ENCODE measurements at places on chromosomes 2 and 18.

DNA sequence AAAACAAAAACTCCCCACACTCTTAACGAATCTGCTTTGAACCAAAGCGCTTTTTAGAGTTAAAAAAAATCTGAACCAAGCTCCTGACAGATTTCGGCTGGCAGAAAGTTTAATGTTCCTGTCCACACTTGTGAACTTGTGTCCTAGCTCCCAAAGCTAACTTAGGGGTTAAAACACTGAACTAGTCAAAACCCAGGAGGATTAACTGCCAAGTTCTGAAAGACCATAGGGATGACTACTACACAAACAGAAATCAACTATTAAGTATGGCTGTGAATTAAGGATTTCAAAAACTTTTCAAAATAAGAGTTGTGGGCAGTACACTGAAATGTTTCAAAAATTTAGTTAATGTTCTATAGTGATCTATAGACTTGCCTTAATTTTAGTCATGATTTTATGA, 26.2 kb upstream of the CDKL4 start:
- no peak for DNase-seq

- peak; percentile 64 for DNase-seq
Observed at GRCh38 chr2:181715033-181715630, 34.8 kb upstream of the NEUROD1 start.

DNA sequence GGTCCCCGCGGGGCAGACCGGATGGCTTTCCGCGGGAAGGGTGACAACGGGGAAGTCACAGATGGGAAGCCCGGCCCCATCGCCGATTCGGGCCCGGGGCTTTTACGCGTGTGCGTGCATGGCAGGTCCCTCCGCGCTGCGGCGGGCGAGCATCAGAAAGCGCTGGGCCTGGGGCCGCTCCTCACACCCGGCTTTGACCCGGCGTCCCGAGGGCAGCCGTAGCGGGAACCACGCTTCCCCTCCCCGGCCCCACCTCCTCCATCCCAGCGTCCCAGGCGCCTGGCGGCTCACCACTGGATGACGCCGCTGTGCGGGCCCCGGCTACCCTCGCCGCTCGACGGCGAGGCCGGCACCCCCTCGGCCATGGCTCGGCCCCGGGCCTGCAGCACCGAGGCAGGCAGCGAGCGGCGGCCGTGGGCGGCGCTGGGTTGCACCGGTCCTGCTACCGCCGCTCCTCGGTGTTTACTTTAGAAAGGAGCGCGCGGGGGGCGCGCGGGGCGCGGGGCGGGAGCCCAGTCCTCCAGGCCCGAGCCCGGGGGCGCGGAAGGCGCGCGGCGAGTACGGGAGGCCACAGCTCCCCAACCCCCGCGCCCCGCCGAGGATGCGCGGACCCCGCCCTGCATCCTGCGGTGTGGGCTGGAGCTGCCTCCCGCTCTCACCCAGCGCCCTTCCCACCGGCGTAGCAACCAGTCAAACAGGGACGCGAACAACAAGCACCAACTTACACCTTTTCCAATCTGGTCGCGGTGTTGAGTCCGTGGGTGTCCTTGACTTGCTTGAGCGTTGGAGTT, 806 bp downstream of the RFX8 start:
- DNase-seq, result peak; percentile 32

GRCh38 chr18:70271742-70272141, 17.1 kb upstream of the SOCS6 start:
- DNase-seq, result no peak

- no peak for DNase-seq
Observed at GRCh38 chr18:74337155-74337911, 21.7 kb downstream of the C18orf63 start.

DNA sequence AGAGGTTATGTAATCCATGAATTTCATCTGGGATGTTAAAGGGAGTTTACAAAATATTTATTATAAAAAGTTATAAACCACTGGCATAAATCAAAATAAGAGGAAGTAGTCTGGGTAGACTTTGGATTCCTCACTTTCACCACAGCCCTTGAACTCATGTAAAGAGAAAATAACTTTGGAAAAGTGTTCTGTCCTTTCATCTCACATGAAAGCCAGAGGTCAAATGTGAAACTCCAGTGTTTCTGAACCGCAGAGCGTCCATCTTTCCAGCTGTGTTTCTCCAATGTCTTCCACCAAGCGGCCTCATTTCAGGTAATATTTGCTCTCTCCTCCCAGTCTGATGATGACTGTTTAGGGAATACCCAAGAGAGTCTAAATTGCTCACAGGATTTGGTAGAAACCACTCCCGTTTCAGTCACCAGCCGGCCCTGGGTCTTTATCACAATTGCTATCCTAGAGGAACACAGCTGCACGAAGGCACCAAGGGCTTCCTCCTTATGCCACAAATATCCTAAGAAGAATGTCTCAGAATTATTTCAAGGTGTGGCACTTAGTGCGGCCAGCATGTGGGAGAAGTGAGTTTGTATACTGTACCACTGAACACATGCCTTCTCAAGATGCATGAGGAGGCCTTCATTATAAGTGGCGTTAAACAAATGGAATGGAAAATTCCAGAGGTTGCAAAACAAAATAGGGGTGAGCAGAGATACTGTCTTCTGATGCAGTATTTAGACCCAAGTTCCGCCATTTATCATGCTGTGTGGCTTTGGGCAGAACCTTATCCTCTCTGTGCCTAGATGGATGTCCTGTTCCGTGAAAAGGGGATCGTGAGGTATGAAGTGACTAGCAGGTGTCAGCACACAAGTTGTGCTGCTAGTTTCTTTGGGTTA, 63.8 kb downstream of the ACTR2 start:
- no peak for DNase-seq

DNA sequence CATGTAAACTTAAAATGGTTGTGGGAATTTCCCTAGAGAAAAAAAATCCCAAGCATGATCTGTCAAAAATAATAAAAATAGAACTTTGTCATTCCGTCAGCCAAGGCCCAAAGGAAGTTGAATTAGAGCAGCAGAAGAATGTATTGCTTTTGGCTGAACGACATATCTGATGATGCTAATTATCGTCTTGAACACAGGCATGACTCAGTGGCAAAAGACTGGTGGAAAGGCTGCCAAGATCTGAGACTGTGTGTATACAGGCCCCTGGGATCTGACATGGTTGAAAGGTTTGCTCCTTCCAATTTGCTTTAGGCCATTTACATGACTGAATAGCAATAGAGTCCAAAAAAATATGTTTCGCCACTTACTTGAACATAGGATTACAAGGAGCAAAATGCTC, 1057.1 kb upstream of the CRIM1 start:
- DNase-seq, result no peak

DNA sequence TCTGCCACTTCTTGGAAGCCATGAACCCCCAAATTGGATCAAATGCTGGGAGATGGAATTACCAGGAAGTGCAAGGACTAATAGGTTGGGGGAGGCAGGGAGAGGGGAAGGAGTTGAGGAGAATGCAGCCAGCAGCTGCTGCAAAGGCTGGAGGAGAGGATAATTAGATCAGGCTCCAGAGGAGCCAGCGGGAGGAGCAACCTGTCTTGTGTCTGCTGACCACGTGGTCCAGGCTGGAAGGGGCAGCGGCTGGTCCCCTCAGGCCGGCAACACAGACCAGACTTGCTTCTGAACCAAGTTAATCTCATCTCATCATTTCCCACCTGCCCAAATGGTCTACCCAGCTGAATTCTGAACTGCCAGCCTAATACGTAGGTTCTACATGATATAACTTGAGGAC, 68.3 kb downstream of the MRO start:
- DNase-seq, result no peak

DNA sequence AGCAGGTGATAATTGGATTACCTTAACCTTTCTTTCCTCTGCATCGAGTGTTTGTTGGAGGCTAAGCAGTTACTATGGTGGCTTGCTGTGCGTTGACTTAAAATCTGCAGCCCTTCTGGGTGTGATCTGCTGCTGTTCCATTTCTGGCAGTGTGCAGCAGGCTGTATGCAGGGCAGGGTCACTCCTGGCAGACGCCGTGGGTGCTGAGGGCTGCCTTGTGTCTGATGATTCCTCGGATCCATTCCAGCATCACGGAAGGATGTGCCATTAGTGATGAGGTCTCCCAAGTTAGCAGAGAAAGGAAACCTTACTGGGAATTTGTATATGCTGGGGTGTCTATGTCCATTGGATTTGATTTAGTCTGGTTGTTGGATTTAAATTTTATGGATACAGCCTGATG, 310.8 kb downstream of the AGAP1 start:
- DNase-seq, result no peak

Measured in stimulated activated CD4-positive, alpha-beta T cell treated with anti-CD3 and anti-CD28 coated beads, Interleukin-1b, Interleukin-23, amount 100 ng/mL, for 48 hours (primary cell).